Skin of body (tissue), 3 donors: ENCODE measurements at places on chromosomes 16 and 17.

DNA sequence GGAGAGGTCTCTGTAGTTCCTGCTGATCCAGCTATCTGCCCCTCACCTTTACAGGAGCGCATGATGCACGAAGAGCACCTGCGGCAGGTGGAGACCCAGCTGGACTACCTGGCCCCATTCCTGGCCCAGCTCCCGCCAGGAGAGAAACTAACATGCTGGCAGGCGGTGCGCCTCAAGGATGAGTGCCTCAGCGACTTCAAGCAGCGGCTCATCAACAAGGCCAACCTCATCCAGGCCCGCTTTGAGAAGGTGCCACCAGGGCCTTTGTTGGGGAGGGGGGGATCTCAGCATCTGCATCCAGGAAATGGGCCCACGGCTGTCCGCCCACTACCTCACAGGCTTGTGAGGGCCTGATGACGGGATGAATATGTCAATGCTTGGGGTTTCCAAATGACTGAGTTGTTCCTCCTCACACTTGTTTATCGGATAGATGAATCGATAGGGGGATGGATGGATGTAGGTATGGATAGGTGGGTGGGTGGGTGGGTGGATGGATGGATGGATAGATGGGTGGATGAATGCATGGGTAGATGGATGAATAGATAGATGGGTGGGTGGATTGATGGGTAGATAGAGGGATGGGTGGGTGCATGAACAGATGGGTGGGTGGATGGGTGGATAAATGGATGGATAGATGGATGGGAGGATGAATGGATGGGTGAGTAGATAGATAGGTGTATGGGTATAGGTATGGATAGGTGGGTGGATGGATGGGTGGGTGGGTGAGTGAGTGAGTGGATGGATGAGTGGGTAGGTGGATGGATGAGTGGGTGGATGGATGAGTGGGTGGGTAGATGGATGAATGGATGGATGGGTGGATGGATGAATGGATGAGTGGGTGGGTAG, 7.0 kb upstream of the KATNB1 start:
- DNase-seq = no peak

DNA sequence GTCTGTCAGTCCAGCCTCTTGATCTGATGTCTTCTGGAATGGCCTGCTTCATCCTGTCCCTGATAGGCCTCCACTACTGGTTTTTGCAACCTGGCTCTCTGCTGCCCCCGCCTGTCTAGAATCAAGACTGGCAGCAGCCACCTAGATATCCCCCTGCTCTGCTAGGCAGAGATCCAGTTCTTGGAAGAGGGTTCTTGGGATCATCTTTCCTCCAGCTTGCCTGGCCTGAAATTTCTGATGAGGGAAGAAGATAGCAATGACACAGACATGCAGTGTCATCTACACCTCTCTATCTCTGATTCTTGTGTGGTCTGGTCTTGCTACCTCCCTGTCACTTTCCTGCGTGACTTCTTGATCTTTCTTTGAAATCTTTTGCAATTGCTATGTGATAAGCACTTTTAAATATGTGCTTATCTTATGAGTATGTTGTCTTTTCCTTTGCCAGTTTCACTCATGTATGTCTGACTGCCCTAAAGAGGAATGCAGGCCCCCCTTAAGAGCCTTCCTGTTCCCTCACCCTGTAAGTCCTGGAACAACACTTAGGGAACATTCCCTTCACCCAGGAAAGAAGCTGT, 20.3 kb upstream of the NFATC3 start:
- DNase-seq = no peak

DNA sequence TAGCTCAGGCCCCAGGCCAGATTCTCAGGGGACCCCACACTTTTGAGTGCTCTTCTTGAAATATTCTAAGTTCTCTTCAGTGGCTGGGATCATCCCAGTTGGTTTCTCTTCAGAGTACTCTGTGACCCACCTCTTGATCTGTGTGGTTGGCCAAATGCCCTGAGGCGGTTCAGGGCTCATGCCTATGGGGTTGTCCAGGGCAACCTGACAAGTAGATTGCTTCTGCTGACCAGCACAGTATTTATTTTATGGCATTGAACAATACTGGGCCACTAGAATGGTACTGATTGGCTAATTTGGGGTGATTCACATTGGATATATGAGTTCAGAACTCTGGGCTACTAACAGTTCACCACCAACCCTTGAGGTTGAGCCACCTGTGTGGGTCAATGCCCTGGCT, 7.4 kb upstream of the GOSR2 start:
- DNase-seq = no peak

GRCh38 chr17:56478836-56479447, 114.6 kb upstream of the NOG start:
- DNase-seq = no peak

GRCh38 chr17:19541445-19541844, 7.8 kb downstream of the SLC47A1 start:
- DNase-seq = no peak

DNA sequence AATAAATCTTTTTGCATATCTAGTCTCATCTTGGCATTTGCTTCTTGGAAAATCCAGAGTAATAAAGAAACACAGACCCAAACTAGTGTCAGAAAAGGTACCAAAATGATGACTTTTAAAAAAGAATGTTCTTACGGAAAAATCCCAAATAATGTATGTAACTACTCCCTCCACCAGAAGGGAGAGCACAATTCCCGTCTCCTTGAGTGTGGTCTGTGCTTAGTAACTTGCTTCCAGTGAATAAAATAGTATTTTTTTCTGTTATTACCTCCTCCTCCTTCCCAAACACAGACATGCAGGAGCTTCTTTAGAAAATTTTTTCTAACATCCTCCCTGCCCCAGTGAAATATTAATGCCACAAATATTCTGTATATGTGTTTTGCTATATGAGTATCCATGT, 358.1 kb downstream of the ZFHX3 start:
- no peak for DNase-seq

DNA sequence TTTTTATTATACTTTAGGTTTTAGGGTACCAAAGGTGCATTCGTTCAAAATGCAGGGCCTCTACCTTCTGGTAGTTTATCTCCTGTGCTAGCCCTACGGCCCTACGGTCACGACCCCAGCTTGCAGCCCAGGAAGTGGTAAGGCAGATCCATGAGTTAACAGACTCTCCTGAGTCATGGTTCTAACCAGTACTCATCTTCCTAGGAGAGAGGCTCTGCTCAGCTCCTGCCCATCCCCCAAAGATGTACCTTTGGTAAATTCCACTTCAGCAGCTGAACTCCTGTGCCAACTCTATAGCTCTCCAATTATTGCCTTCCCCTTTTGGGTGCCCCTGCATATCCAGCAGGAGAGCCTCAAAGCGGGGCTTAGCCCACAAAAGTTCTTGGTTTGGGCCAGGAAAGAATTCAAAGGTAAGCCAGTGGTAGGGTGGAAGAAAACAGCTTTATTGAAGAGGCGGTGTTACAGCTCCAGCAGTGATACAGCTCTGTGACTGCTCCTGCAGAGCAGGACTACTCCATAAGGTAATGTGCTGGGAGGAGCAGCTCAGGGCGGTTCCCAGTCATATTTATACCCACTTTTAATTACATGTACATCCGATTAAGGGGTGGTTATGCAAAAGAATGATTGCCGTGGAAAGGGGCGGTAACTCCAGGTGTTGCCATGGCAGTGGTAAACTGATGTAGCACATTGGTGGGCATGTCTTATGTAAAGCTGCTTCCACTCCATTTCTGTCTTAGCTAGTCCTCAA, 241.4 kb downstream of the PMP22 start:
- no peak for DNase-seq

DNA sequence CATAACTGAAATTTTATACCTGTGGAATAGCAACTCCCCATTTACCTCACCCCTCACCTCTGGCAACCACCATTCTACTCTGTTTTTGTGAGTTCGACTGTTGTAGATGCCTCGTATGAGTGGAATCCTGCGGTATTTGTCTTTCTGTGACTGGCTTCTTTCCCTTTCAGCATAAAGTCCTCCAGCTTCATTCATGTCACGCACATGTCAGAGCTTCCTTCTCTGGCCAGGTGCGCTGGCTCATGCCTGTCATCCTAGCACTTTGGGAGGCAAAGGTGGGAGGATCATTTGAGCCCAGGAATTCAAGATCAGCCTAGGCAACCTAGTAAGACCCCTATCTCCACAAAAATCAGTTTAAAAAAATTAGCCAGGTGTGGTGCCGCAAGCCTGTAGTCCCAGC, 278.4 kb downstream of the PARN start:
- no peak for DNase-seq

- DNase-seq = no peak
Measured at GRCh38 chr17:45851464-45851863, 6.8 kb downstream of the SPPL2C start.
